ENCODE measurements at places on chromosomes 11 and 22. TPM values are rescaled to one million over a fixed set of nuclear protein-coding genes. Genes with fewer than 3 reads are reported as not detected.

- no peaks in the 10 kb centered on the region for H3K4me1 ChIP-seq
- DNase-seq, result no peak
Measured at GRCh38 chr11:8605971-8606563, 12.0 kb upstream of the STK33 start.

DNA sequence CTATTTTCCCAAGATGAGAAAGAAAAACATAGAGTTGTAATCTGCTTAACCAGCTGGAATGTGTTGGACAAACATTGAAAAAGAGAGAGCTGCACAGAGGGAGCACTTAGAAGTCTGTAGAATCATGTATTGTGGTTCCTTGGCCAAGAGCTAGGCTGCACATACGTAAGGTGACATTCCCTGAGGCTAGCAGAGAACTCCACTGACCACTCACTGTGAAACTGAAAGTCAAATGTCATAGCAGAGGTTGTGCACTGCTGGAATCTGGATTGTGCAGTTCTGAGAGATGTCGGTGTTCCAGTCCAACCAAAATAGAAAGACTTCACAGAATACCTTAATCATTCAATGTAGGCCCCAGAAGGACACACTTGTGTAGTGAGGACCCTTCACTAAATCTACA lies 772.8 kb upstream of the RAG2 start:
- H3K36me3 ChIP-seq, result no peaks in the 10 kb centered on the region
- no peak overlapping the region for H3K27ac ChIP-seq
- no peak for DNase-seq
- H3K4me1 ChIP-seq, result no peaks in the 10 kb centered on the region
- H3K27me3 ChIP-seq, result no peaks in the 10 kb centered on the region
- no peak overlapping the region for H3K4me3 ChIP-seq

GRCh38 chr11:76115555-76115954 lies 90.7 kb downstream of the WNT11 start:
- H3K4me1 ChIP-seq, result no peaks in the 10 kb centered on the region
- H3K27ac ChIP-seq, result no peak overlapping the region
- H3K27me3 ChIP-seq, result no peaks in the 10 kb centered on the region
- peaks cover 7% of the 10 kb centered on the region for H3K36me3 ChIP-seq
- no peak overlapping the region for H3K4me3 ChIP-seq
- no peak for DNase-seq

- H3K27ac ChIP-seq, result no peak overlapping the region
- no peaks in the 10 kb centered on the region for H3K27me3 ChIP-seq
- H3K36me3 ChIP-seq, result no peaks in the 10 kb centered on the region
- no peaks in the 10 kb centered on the region for H3K4me1 ChIP-seq
Measured at GRCh38 chr11:69108559-69108958, 47.2 kb upstream of the SMIM38 start.

Gene TMEM191B
- not detected for total RNA-seq

DNA sequence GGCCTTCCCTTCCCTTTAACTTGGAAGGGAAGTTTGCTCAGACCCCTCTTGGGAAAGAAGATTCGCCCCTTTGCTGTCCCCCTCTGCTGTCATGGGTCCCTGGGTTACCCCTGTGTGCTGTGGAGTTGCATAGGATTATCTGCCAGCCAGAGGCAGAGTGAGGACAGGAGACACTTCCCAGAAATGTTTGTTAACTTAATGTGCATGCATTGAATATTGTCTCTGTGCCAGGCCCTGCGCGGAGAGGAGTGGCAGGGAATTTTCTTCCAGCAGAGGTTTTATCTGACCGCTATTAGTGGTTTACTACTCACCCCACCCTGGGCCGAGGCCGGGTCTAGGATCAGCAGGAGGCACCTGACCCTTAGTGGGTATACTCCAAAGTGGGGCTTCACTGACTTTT lies 894.8 kb downstream of the TBC1D22A start:
- no peaks in the 10 kb centered on the region for H3K4me1 ChIP-seq
- no peak overlapping the region for H3K27ac ChIP-seq
- no peak overlapping the region for H3K4me3 ChIP-seq
- DNase-seq, result no peak
- H3K27me3 ChIP-seq, result no peaks in the 10 kb centered on the region

DNA sequence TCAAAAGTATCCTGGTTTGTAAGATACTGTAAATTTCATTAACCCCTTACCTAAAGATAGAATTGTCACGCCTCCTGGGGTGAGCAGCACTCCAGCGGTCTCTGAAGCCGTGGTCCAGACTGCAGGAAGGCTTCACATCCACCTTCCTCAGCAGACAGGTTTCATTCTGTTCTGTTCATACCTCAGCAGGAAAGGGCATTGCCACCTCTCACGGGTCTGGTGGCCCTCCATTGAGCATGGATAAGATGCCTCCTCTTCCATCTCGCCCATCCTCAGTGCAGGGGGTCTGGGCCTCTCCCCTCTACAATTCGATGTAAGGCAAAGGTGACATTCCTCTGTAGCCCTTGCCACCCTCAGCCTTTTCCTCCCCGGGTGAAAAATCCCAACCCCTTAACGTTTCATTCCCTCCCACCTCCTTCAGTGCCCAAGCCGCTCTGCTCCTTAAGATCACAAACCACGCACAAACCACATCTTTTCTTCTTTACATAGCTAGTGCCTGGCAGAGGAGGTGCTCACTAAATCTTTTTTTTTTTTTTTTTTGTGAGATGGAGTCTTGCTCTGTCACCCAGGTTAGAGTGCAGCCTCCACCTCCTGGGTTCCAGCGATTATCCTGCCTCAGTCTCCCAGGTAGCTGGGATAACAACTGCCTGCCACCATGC lies 28.5 kb downstream of the RPUSD4 start:
- H3K27me3 ChIP-seq, result no peaks in the 10 kb centered on the region
- no peaks in the 10 kb centered on the region for H3K4me1 ChIP-seq
- H3K36me3 ChIP-seq, result no peaks in the 10 kb centered on the region
- no peak overlapping the region for H3K27ac ChIP-seq

DNA sequence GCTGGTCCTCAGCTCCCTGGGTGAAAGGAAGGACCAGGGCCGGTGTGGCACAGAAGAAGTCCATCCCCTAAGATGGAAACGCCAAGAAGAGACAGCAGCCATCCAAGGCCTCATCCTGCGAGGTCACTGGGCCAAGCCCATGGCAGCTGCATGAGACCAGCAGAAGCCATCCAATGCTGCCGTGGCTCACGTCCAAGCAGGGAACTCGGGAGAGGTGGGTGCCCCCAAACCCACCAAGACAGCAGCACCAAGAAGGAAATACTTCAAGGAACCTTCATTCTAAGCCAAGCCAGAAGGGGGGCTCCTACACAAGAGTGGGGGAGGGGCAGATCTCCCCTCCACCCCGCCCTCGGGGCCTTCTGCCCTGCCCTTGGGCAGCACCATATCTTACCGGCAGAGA lies 49.6 kb downstream of the IGSF9B start:
- H3K27me3 ChIP-seq, result no peaks in the 10 kb centered on the region
- H3K4me3 ChIP-seq, result no peak overlapping the region
- no peak overlapping the region for H3K27ac ChIP-seq
- H3K4me1 ChIP-seq, result no peaks in the 10 kb centered on the region

Gene GNG3
- not detected for total RNA-seq

DNA sequence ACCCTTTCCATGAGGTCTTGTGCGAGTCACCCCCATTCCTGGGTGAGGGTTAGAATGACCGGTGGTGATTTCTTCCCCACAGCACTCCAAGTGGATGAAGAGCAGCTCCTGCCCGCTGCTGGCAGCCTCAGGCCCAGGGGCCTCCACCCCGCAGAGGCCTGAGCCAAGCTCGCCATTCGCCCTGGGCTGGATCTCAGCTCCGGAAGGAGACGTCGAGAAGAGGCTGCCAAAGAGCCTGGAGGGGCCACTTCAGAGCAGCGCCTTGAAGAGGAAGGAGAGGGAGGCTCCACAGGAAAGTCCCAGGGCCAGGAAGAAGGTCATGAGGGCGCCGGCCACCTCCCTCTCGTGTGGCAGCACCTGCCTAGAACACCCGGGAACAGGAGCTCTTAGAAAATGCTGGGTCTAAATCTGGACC lies 8.4 kb downstream of the SLC29A2 start:
- H3K4me3 ChIP-seq, result no peak overlapping the region
- no peak for DNase-seq
- no peaks in the 10 kb centered on the region for H3K4me1 ChIP-seq
- H3K36me3 ChIP-seq, result peaks cover 10% of the 10 kb centered on the region
- H3K27ac ChIP-seq, result no peak overlapping the region

- H3K27ac ChIP-seq, result no peak overlapping the region
- peaks cover 15% of the 10 kb centered on the region for H3K27me3 ChIP-seq
- H3K4me3 ChIP-seq, result peak overlapping the region; percentile 48
Measured at GRCh38 chr22:19760951-19761724, 560 bp downstream of the TBX1 start.

GRCh38 chr22:44664149-44664548 lies 37.9 kb upstream of the PRR5 start:
- H3K36me3 ChIP-seq, result no peaks in the 10 kb centered on the region
- no peaks in the 10 kb centered on the region for H3K4me1 ChIP-seq
- H3K4me3 ChIP-seq, result no peak overlapping the region

DNA sequence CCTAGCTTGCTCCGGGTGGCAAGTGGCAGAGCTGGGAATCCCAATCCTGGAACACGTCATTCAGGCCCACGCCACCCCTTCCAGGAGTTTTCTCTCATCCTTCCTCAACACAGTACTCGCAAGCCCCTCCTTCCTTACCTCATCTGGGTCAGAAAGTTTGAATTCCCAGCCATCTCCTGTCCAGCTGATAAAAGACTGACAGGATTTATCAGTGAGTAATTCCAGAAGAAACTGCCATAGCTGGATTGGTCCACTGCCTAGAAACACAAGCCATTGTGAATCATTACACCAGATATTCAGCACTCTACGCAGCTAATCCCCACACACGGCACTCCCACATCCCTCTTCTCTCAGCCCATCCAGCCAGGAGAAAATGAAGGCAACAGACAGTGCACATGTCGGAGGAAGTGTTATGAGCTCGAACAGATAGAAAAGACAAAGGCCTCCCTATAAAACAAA lies 124.0 kb downstream of the ETS1 start:
- no peak overlapping the region for H3K4me3 ChIP-seq
- no peaks in the 10 kb centered on the region for H3K4me1 ChIP-seq
- no peaks in the 10 kb centered on the region for H3K36me3 ChIP-seq
- DNase-seq, result no peak
- H3K27ac ChIP-seq, result peak overlapping the region; percentile 53

DNA sequence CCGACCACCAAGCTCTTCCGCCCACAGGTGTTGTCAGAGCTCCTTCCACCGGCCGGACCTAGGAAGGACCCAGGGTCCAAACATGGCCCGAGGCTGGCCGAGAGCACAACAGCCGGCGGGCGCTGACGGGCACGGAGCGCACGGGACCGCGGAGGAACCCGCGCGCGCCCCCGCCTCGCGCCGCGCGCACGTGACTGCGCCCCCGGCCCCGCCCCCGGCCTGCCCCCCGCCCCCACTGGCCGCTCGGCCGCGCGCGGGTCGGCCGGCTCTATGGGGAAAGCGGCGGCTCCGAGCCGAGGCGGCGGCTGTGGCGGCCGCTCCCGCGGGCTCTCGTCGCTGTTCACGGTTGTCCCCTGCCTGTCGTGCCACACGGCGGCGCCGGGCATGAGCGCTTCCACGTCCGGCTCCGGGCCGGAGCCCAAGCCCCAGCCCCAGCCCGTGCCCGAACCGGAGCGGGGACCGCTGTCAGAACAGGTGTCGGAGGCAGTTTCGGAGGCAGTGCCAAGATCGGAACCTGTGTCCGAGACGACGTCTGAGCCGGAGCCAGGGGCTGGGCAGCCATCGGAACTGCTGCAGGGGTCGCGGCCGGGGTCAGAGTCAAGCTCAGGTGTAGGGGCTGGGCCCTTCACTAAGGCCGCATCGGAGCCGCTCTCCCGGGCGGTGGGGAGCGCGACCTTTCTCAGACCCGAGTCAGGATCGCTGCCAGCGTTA lies at the start of gene OSBP2:
TSS of gene OSBP2 (plus strand) at position 235 of the 711 bp plus-strand sequence. CDS start at position 271, 36 bp downstream.
- no peaks in the 10 kb centered on the region for H3K36me3 ChIP-seq
- H3K27me3 ChIP-seq, result no peaks in the 10 kb centered on the region
- peaks cover 3% of the 10 kb centered on the region for H3K4me1 ChIP-seq
- peak within 1 kb of the TSS; percentile 50 for H3K4me3 ChIP-seq
- peak; percentile 36 for DNase-seq

- no peaks in the 10 kb centered on the region for H3K36me3 ChIP-seq
- DNase-seq, result no peak
- H3K27me3 ChIP-seq, result no peaks in the 10 kb centered on the region
- H3K4me3 ChIP-seq, result no peak overlapping the region
- no peak overlapping the region for H3K27ac ChIP-seq
Measured at GRCh38 chr11:60570970-60571369, 55.8 kb downstream of the MS4A13 start.

DNA sequence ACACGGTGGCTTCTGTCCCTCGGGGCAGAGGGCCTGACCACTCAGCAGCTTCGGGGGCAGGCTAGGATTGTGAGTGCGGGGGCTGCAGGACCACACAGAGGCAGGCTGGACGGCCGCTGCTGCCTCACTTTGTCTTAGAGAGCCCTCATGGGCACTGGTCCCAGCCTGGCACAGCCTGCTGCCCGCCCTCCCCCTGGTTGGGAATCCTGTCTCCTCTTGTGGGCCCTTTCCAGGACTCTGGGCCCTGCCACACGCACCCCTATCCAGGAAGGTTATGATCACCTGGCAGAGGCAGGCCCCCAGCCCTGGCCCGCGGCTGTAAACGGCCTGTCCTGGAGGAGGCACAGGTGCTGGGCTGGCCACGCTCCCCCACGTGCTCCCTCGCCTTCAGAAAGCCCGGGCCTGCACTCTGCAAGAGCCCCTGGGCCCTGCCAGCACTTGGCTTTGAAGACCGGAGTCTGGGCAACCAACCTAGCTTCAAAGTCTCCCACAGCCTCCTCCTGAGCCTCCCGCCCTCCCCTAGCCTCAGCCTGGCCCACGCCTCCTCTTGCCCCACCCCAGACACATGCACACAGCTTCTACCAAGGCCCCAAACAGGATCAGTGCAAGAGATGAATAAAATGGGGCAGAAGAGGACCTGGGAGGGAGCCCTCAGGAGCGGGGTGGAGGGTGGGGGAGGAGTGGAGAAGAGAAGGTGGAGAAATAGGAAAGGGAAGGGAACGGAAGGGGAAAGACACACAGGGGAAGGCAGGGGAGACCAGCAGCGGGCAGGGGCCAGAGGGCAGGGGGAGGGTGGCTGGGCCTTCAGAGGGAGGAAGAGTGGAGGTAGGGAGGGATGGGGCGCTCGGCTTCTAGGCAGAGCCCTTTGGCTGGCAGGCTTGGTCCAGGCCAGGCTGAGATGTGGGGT lies 31.0 kb downstream of the SYT7 start:
- no peaks in the 10 kb centered on the region for H3K27me3 ChIP-seq
- no peaks in the 10 kb centered on the region for H3K36me3 ChIP-seq
- H3K4me1 ChIP-seq, result no peaks in the 10 kb centered on the region
- no peak for DNase-seq

DNA sequence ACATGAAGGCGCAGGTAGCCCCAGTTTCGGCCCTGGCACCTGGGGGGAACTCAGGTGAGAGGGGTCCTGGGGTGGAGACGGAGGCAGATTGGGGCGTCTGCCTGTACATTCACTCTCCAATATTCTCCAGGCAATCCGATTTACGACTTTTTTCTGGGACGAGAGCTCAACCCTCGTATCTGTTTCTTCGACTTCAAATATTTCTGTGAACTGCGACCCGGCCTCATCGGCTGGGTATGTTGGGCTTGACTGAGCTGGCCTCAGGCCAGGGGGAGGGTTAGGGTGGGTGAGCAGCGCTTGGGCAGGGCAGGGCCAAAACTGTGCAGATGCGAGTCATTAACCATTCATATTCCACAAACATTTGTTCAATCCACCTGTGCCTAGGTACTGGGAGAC lies 1.7 kb downstream of the TM7SF2 start:
- peaks cover 46% of the 10 kb centered on the region for H3K4me1 ChIP-seq
- H3K36me3 ChIP-seq, result peaks cover 10% of the 10 kb centered on the region
- peak overlapping the region; percentile 87 for H3K27ac ChIP-seq
- H3K4me3 ChIP-seq, result no peak overlapping the region
- peak; percentile 57 for DNase-seq
- no peaks in the 10 kb centered on the region for H3K27me3 ChIP-seq

- H3K27me3 ChIP-seq, result no peaks in the 10 kb centered on the region
- DNase-seq, result no peak
- no peak overlapping the region for H3K4me3 ChIP-seq
- peaks cover 11% of the 10 kb centered on the region for H3K36me3 ChIP-seq
- H3K27ac ChIP-seq, result no peak overlapping the region
- no peaks in the 10 kb centered on the region for H3K4me1 ChIP-seq
Measured at GRCh38 chr11:77211040-77211451, 83.0 kb downstream of the MYO7A start.

Gene OR5A1
- total RNA-seq, result not detected

Data from liver (tissue), 10 donors.